Activated T-helper 1 cell treated with anti-CD3 and anti-CD28 coated beads, Interleukin-2, amount 50 U/mL, for 16 hours (primary cell): ENCODE measurements at places on chromosomes 1 and 21.

- DNase-seq: no peak
Observed at GRCh38 chr1:162564762-162565218, 3.3 kb downstream of the UAP1 start.

DNA sequence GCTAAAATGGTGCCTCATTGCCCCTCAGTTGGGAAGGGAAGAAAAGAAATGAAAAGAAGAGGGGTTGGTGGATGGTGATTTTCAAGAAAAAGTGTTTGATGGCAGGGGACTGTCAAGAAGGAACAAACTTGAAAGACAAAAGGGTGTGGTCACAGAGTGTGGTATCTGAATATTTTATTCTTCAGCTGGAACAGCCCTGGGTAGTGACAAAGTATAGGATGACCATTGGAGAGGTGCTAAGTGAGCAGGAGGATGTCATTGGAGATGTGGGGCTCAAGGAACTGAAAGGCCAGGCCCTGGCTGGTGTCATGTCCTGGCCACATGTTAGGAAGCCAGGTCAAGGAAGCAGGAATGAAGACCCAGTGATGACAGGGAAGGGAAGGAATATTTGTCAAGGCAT lies 71.0 kb upstream of the CD55 start:
- DNase-seq: no peak

DNA sequence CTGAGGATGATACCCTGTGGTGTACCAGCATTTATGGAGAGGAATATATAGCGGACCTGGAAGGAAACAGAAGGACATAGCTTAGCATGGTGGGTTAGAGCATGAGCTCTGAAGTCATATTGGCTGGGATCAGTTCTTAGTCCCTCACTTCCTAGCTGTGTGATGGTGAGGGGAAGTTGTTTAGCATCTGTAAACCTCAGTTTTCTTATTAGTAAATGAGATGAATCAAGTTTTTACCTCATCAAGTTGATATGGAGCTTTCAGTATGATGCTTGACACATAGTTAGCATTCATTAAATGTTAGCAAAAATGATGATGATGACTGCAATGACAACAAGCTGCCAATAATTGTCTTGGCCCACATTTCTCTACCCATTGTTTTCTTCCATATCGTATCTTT lies 84.8 kb downstream of the NEK7 start:
- no peak for DNase-seq

- no peak for DNase-seq
Observed at GRCh38 chr1:199044191-199044590, 405.4 kb downstream of the PTPRC start.

DNA sequence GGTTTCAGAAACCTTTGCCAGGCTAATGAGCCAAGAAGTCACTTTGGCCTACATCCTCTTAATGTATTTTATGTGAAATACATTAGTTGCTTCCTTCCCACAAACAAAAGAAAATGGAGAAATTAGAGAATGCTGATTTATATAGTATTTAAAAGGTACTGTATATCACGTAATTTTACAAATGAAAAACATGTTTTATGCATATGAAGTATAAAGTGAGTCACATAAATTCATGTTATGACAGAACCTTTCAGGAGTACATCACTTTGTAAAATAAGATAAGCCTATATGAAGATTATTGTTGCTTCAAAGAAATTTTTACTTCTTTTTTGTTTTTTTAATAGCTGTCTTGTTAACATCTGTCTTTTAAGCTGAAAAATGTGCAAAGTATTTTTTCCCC lies 4.6 kb downstream of the DR1 start:
- no peak for DNase-seq

- DNase-seq: no peak
Observed at GRCh38 chr1:168180148-168180524, 1.4 kb downstream of the TIPRL start.

GRCh38 chr1:62436039-62436465 lies 797 bp upstream of the USP1 start:
- DNase-seq: peak; percentile 94

DNA sequence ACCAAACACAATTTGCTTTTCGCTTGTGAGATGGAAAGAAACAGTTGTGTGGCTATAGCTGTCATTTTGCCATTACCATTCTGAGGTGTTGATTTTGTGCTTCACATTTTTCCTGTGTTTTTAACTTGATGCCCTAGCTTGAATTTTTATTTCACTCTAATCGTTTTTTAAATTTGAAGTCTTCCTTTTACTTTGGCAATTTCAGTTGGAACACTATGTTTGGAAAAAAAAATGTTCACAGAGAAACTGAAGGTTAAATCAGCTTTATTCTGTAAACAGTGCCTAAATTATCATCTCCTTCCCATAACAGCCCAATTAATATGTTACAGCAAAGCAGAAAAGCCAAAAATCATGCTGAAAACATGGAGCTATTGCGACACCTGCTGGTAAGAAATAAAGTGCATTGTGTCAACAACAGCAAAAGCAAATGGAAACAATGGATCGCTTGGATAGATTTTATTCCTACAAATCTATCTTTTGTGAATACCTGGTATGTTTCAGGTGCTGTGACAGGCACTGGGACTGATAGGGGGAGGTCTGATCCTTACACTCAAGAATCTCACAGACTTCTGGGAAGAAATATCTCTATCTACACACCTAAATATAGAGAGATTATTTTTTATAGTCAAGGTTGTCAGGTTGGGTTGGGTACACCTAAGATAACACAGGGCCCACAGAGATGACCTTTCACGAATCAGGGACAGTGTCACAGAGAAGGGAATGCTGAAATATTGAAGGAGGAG lies 16.2 kb upstream of the ERICH3 start:
- no peak for DNase-seq

- DNase-seq: no peak
Observed at GRCh38 chr1:174995916-174996315, 3.8 kb upstream of the CACYBP start.
